ENCODE measurements at places on chromosomes 1 and 21.

GRCh38 chr1:54812801-54813484, 11.8 kb upstream of the TTC22 start:
- H3K4me1 ChIP-seq: no peaks in the 10 kb centered on the region
- peaks cover 7% of the 10 kb centered on the region for H3K27me3 ChIP-seq
- H3K4me3 ChIP-seq: no peak overlapping the region
- DNase-seq: no peak
- H3K36me3 ChIP-seq: no peaks in the 10 kb centered on the region
- H3K27ac ChIP-seq: no peak overlapping the region

GRCh38 chr1:158819461-158820443, 11.4 kb upstream of the MNDA start:
- H3K27ac ChIP-seq: no peak overlapping the region
- no peaks in the 10 kb centered on the region for H3K4me1 ChIP-seq
- H3K27me3 ChIP-seq: no peaks in the 10 kb centered on the region
- no peaks in the 10 kb centered on the region for H3K36me3 ChIP-seq
- DNase-seq: no peak

- no peaks in the 10 kb centered on the region for H3K27me3 ChIP-seq
- no peak for DNase-seq
These were observed 40.9 kb downstream of the RPL5 start for GRCh38 chr1:92872719-92873118.

GRCh38 chr1:2125350-2126211, 69.0 kb downstream of the FAAP20 start:
- H3K36me3 ChIP-seq: no peaks in the 10 kb centered on the region
- H3K4me1 ChIP-seq: no peaks in the 10 kb centered on the region
- no peak overlapping the region for H3K4me3 ChIP-seq
- DNase-seq: no peak
- H3K27me3 ChIP-seq: no peaks in the 10 kb centered on the region

DNA sequence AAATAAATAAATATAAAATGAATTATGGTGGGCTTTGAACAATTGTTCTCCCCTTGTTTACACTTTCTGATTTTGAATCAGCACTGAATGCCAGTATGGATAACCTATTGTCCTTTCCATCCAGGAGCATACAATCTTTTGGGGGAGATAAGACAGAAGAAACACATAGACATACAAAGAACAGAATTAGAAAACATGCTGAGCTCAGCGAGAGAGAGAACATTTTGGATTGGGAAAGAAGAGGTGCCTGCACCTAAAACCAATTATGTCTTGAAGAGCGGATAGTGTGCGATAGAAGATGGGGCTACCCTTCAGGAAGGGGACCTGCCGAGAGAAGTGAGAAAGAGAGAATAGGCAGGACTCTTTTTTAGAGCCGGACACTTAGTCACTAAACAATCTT, 6.6 kb downstream of the PGM1 start:
- no peaks in the 10 kb centered on the region for H3K36me3 ChIP-seq
- H3K4me3 ChIP-seq: no peak overlapping the region
- no peak for DNase-seq
- no peaks in the 10 kb centered on the region for H3K27me3 ChIP-seq
- H3K4me1 ChIP-seq: no peaks in the 10 kb centered on the region

GRCh38 chr1:150972417-150972940, 2.2 kb downstream of the CERS2 start:
- no peak overlapping the region for H3K27ac ChIP-seq
- no peak for DNase-seq
- H3K4me1 ChIP-seq: peaks cover 31% of the 10 kb centered on the region

DNA sequence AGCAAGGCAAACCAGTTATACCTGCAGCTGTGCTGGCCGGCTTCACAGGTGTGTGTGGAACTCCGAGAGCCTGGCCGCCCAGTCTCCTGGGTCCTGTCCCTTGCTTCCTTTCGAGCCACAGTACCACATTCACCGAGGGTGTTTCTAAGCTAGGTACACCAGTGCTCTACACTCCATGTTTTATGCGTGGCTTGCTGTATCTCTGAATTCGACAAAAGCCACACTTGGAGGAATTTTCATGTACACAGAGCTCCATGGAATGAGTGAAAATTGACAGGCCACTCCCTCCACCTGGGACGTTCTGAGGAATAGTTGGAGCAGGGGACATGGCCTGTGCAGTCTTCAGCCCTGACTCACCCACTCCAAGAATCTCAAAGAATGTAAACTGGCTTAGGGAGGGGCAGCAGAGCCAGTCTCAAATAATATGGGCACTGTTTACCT, 14.0 kb downstream of the ETS2 start:
- H3K4me3 ChIP-seq: no peak overlapping the region
- H3K27ac ChIP-seq: peak overlapping the region; percentile 81
- no peak for DNase-seq
- H3K27me3 ChIP-seq: no peaks in the 10 kb centered on the region
- peaks cover 30% of the 10 kb centered on the region for H3K4me1 ChIP-seq

- H3K27me3 ChIP-seq: no peaks in the 10 kb centered on the region
- no peak overlapping the region for H3K4me3 ChIP-seq
- DNase-seq: no peak
These were observed 175.5 kb downstream of the CLIC6 start for GRCh38 chr21:34844013-34844923.

DNA sequence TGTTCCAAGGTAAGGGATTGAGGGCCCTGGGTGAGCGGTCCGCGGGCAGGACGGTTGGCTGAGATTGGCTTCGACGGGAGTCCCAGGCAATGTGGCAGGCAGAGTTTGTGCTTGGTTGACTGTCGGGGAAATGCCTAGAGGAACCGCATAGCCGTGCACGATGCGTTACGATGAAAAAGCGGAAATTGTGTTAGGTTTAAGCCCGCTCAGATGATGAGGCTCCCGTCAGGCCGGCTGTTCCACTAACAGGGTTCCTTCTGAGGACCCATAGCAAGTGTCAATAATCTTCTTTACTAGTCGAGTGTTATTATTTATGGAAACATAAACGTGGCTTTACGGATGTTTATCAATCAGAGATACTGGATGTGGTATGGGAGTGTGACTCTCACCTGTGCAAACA, 117.8 kb upstream of the COL6A1 start:
- no peak overlapping the region for H3K27ac ChIP-seq
- no peak overlapping the region for H3K4me3 ChIP-seq
- no peak for DNase-seq
- H3K27me3 ChIP-seq: no peaks in the 10 kb centered on the region
- no peaks in the 10 kb centered on the region for H3K36me3 ChIP-seq

GRCh38 chr1:99964806-99965205, 5.0 kb upstream of the SLC35A3 start:
- H3K27me3 ChIP-seq: no peaks in the 10 kb centered on the region
- no peak overlapping the region for H3K27ac ChIP-seq
- H3K4me1 ChIP-seq: peaks cover 33% of the 10 kb centered on the region
- no peak overlapping the region for H3K4me3 ChIP-seq
- no peaks in the 10 kb centered on the region for H3K36me3 ChIP-seq

DNA sequence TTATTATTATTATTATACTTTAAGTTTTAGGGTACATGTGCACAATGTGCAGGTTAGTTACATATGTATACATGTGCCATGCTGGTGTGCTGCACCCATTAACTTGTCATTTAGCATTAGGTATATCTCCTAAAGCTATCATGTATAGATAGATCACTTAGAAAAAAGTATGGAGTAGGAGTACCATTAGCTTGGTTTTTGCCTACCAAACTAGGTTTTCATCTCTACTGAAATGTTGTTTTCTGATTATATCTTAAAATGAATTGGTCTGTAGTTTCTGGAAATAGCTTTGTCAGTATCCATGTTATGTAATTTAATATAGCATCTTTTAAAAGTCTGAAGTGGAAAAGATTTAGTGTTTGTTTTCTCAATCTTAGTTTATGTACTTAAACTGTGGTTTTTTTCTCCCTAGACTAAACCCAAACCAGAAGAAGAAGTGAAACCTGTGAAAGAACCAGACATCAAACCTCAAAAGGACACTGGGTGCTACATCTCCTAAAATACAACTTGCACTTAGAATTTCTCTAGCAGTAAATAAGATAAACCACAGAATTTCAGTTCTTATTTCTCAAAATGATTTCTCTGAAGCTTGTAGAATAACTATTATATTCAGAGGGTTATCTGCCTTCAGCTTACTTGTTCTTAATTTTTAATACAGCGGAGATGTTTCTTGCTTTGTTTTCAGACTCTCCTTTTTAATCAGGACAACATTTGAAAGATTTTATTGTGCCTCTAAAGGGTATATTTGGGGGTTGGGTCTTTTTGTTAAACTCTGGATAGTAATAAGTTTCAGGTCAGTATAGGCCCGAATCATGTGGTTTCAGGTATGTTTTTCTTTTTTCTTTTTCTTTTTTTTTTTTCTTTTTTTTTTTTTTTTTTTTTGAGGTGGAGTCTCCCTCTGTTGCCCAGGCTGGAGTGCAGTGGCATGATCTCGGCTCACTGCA, 4.5 kb upstream of the FAM177B start:
- no peaks in the 10 kb centered on the region for H3K27me3 ChIP-seq
- peaks cover 12% of the 10 kb centered on the region for H3K36me3 ChIP-seq
- H3K27ac ChIP-seq: no peak overlapping the region
- H3K4me3 ChIP-seq: no peak overlapping the region

GRCh38 chr1:185500001-185500626, 183.1 kb upstream of the IVNS1ABP start:
- H3K4me3 ChIP-seq: no peak overlapping the region
- DNase-seq: peak; percentile 55
- H3K27me3 ChIP-seq: no peaks in the 10 kb centered on the region
- H3K27ac ChIP-seq: peak overlapping the region; percentile 29

- no peaks in the 10 kb centered on the region for H3K27me3 ChIP-seq
- DNase-seq: no peak
- H3K36me3 ChIP-seq: no peaks in the 10 kb centered on the region
- no peaks in the 10 kb centered on the region for H3K4me1 ChIP-seq
- no peak overlapping the region for H3K4me3 ChIP-seq
- no peak overlapping the region for H3K27ac ChIP-seq
These were observed 69.2 kb upstream of the AJAP1 start for GRCh38 chr1:4585216-4585615.

DNA sequence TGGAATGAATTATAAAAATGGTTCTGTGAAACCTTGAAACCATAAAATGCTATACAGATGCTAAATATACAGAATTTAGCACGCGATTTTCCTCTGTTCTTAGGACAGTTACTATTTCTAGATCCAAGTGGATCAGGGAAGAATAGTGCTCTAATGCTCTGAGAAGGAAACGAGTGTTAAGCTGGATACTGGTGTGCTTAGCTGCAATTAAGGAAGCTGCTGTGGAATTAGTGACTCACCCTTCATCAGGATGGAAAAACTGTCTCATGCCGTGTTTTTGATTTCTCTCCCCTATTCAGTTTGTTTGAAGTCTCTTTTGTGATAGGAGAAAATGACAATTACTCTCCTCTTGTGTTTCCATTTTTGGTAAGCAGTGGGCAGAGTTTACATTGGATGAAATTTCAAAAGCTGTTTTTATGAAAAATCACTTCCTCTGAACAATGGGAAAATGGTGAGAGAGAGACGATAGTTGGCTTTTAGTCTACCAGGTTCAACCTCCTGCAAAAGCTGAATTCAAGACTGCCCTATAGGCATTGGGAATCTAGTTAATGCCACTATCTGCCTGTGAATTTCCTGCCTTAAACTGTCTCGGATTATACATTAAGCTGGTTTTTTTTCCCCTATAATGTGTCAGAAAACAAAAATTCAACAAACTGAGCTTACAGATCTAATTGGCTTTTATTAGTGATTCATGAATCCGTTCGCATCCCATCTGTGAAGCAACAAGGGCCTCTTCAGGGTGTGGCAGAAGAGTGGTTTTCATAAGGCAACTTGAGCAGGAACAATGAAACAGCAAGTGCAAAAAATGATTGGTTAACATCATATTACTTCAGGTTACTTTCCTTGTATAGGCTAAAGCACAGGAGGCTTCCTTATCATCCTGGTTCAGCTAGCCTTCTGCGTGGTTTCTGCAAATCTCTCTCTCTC, 179.8 kb downstream of the ST6GALNAC3 start:
- H3K36me3 ChIP-seq: no peaks in the 10 kb centered on the region
- H3K4me1 ChIP-seq: no peaks in the 10 kb centered on the region
- H3K27me3 ChIP-seq: no peaks in the 10 kb centered on the region
- no peak for DNase-seq
- no peak overlapping the region for H3K27ac ChIP-seq
- H3K4me3 ChIP-seq: no peak overlapping the region

DNA sequence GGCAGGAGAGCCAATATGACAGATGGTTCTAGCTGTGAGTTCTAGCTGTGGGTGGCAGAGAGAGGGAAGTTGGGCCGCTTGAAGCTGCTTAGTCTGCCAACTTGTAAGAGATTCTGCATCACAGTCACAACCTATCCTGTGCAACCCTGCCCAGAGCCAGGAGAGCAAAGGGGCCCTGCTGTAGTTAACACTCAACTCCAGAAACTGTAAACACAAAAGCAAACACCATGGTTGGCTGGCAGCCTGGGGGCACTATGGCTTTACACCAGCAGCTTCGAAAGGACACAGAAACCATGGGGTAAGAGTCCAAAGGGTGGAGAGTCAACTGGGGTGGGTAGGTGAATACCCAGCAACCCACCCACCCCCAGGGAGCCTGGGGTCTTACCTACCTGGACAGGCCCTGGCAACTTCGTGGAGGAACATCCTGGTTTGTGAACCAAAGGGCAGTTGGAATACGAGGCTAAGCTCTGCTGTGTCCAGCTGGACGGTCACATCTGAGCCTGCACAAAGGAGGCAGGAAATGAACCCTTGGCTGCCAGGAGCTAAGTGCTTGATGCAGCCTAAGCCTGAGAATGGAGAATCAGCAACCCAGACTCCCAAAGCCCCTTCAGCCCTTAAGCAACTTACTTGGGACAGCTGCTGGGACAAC, 6.4 kb downstream of the INPP5B start:
- no peaks in the 10 kb centered on the region for H3K36me3 ChIP-seq
- H3K4me1 ChIP-seq: no peaks in the 10 kb centered on the region
- H3K27me3 ChIP-seq: no peaks in the 10 kb centered on the region
- H3K27ac ChIP-seq: no peak overlapping the region
- no peak overlapping the region for H3K4me3 ChIP-seq

DNA sequence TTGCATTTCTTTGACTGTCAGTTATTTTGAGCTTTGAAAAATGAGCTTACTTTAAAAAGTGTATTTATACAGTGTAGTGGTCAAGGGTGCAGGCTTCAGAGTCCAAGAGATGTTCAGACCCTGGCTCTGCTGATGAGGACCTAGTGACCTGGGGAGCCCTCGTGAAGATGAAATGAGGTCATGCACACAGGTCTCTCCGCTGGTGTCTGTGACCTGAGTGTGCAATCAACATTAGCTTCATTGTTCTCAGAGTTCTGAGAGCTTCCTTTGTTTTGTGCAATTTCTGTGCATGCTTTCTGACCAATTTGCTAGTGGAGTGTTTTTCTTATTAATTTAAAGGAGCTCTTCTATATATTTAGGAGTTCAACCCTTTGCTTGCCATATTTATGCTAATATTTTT, 71.3 kb downstream of the RIPK4 start:
- DNase-seq: no peak
- no peak overlapping the region for H3K27ac ChIP-seq
- H3K36me3 ChIP-seq: no peaks in the 10 kb centered on the region
- H3K4me3 ChIP-seq: no peak overlapping the region

- H3K27me3 ChIP-seq: no peaks in the 10 kb centered on the region
- no peak for DNase-seq
- H3K36me3 ChIP-seq: no peaks in the 10 kb centered on the region
- no peak overlapping the region for H3K4me3 ChIP-seq
- no peak overlapping the region for H3K27ac ChIP-seq
These were observed 71.2 kb downstream of the KCNJ15 start for GRCh38 chr21:38327984-38328383.

Measured in keratinocyte (primary cell).